ENCODE measurements at places on chromosomes 11 and 22.

GRCh38 chr22:37626144-37626543 is 13.3 kb upstream of the SH3BP1 start:
- no peak for DNase-seq

DNA sequence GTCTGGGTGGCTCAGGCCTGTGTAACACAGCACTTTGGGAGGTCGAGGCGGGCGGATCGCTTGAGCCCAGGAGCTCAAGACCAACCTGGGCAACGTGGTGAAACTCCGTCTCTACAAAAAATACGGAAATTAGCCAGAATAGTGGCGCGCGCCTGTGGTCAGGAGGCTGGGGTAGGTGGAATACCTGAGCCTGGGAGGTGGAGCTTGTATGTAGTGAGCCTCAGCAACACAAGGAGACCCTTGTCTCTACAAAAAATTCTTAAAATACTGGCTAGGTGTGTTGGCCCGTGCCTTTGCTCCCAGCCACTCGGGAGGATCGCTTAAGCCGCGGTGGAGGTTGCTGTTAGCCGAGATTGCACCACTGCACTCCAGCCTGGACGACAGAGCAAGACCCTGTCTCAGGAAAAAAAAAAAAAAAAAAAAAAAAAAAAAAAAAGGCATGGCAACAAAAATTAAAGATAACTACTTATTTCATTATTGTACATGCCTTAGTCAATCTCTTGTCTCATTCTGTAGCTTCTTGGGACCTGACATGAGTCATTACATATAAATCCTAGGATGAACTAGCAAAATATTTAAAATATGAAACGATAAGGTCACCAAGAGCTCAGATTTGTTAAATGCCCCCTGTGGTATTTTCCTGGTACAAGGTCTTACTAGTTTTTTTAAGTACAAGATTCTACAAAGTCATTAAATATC is 1.1 kb downstream of the TAF1D start:
- DNase-seq = no peak

GRCh38 chr11:7186190-7186589 is 65.5 kb upstream of the SYT9 start:
- DNase-seq = no peak

- no peak for DNase-seq
These were observed 98.6 kb upstream of the THY1 start for GRCh38 chr11:119521551-119521950.

GRCh38 chr11:124479561-124479960 is 34.1 kb upstream of the OR8B8 start:
- no peak for DNase-seq

All from RWPE1 (cell line).